ENCODE measurements at places on chromosomes 4 and X. TPM values are rescaled to one million over a fixed set of nuclear protein-coding genes. Genes with fewer than 3 reads are reported as not detected.

MAGEA9B gene
- not detected for total RNA-seq

UGT2A1 gene
- total RNA-seq = not detected

AWAT2 gene
- not detected for total RNA-seq

RAB33A gene
- total RNA-seq = 0.50 TPM

CNKSR2 gene
- 0.24 TPM for total RNA-seq

ASB12 gene
- 0.88 TPM for total RNA-seq

NDST3 gene
- not detected for total RNA-seq

NXF2 gene
- not detected for total RNA-seq

ITIH6 gene
- total RNA-seq = not detected

HNRNPD gene
- total RNA-seq = 145 TPM

- DNase-seq = no peak
Observed at GRCh38 chr4:112099701-112100297, 45.5 kb upstream of the FAM241A start.

GRCh38 chr4:38310446-38311043, 350.3 kb downstream of the PTTG2 start:
- no peak for DNase-seq

DNA sequence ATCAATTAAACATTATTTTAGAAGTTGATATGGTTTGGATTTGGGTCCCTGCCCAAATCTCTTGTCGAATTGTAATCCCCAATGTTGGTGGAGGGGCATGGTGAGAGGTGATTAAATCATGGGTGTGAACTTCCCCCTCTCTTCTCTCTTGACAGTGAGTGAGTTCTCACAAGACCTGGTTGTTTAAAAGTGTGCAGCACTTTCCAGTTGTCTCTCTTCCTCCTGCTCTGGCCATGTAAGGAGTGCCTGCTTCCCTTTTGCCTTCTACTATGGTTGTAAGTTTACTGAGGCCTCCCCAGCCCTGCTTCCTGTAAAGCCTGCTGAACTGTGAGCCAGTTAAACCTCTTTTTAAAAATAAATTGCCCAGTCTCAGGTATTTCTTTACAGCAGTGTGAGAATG, 141.4 kb downstream of the GALNTL6 start:
- no peak for DNase-seq

DNA sequence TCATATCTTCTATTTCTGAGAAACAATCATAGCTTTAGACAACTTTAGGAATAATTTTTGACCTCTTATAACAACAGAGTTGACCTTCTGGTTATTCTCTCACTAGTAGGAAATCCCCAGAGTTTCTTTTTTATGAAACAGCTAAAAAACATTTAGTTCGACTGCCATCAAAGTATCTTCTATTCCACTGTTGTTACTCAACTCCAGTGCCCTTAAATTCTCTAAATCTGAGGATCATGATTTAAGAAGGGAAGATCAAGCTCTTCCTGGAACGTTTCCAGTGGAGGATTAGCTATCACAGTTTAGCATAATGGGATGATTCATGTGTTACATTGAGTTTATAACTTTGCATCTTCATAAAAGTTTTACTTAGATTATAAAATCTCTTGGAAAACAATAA, 134.9 kb upstream of the VEGFC start:
- no peak for DNase-seq

DNA sequence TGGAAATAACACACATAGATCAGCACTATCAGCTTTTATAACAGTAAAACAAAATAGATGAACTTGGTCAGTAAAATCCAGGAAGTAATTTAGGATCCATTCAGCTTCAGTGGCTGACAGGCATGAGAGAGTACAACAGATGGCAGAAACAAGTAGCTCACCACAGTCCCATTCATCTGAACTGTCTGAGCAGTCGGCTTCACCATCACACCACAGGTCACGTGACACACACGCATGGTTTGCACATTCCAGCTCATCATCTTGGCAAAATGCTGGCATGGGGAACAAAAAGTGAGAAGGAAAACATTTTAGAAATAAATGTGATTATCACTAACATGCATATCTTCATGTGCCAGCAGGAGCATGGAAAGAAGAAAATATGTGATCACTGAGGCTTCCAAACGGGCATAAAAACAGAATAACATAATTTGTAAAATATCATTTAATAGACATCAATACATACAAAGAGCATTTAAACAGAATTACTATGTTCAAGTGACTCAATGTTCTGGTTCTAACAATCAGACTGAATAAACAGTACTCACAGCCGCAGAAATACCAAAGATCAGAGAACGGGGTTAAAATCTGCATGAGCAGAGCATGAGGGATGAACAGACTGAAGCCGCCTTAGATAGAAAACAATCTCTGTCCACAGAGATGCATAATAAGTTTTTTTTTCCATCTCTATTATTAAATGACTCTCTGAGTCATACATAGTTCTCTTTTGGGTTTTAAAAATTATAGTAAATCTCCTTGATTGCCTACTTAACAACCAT, 158.1 kb downstream of the ATP10D start:
- DNase-seq = no peak

GRCh38 chrX:38717871-38718270, 83.4 kb upstream of the MID1IP1 start:
- DNase-seq = no peak

- DNase-seq = no peak
Observed at GRCh38 chr4:30553706-30554105, 166.5 kb upstream of the PCDH7 start.

DNA sequence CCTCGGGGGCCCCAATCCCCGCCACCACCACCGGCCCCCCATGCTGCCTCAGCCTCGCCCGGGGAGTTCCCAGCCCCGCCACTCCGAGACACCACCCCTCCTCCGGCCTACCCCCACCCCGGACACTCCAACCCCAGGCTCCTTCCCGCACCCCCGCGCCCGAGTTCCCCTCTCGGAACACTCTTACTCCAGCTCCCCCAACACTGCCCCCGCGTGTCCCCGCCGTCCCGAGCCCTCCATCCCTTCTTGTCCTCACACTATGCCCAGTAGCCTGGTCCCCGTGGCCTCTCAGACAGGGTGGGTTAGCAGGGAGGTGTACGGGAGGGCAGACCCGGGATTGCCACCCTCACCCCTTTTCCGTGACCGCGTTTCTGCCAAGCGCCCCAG, 276.1 kb downstream of the BCOR start:
- no peak for DNase-seq

DNA sequence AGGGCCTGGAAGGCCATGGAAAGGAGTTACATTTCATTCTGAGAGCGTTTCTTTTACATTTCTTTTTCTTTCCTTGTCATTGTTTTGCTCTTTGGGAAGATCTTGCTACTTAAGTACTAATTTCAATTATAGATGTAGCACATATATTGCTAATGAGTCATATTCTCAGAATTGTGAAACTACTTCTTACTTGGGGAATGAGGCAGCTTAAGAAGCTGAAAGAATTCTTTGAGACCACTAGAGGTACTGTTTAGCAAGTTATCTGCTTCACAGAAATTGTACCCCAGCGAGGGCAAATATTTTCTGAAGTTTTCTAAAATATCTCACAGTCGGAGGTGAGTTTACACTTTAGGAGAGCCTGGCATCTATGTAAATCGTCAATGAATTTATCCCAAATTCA, 100.6 kb downstream of the AFF2 start:
- no peak for DNase-seq

- DNase-seq = no peak
Observed at GRCh38 chr4:22483551-22483981, 32.3 kb downstream of the ADGRA3 start.

GRCh38 chrX:19649226-19649995, 134.1 kb upstream of the MAP3K15 start:
- no peak for DNase-seq

DNA sequence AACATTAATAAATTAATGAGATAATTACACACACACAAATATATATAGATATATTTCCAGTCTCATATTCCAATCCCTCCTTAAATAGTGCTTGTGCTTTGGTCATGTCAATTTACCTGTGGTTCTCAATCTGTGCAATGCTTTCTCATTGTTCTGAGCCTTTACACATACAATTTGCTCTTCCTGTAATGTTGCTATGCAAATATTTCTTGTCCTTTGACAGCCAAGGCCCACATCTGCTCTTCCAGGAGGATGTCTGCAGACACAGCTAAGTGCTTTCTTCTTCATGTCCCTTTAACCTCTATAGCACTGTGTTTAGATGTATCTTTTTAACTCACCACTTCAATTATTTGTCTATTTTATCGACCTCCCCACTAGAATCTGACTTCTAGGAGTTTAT, 67.3 kb upstream of the RAPGEF2 start:
- no peak for DNase-seq

DNA sequence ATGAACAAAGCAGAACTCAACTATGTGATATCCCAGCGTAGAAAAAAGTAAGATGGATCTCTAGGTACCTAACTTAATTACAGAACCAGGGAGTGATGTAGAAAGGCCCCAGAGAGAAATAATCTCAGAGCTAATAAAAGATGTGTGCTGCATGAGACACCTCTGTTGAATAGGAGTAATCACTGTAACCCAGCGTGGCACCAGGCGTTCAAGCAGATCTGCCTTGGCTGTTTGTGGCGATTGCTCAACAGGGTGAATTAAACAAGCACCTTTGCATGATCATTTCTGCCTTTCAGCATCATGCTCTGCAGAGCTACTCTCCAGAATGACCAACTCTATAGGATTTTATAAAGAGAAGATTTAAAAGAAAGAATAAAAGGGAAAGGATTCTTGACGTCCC, 81.7 kb upstream of the KCNIP4 start:
- no peak for DNase-seq

DNA sequence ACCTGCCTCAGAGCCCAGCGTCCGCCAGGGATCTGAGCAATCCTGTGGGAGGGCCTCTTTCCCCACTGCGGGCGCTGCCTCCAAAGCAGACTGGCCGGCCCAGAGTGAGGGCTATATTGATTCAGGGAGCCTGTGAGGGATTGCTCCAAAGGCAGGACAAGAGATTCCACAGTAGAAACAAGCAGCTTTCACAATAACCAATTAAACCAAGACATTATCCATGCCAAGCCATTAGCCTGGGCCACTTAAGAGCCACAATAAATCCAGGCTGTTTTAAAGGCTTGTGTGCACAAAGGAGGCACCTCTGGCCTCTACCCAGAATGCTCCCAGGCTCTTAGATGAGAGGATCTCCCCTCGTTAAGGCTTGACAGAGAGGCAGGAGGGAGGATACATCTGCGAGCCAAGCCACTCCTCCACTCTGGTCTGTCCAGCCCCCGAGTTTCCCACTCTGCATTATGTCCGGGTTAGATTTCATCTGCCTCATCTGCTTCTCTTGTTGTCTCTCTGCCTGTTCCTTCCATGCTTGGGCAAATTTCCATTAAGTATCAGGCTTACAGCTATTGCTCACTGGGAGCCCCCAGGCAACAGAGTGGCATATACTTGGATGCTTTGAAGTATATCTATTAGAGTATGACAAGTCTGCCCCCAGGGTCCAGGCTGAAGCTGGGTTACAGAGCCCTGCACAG, 357.9 kb downstream of the UNC5C start:
- DNase-seq = no peak

- no peak for DNase-seq
Observed at GRCh38 chr4:44186850-44187246, 261.8 kb downstream of the KCTD8 start.

DNA sequence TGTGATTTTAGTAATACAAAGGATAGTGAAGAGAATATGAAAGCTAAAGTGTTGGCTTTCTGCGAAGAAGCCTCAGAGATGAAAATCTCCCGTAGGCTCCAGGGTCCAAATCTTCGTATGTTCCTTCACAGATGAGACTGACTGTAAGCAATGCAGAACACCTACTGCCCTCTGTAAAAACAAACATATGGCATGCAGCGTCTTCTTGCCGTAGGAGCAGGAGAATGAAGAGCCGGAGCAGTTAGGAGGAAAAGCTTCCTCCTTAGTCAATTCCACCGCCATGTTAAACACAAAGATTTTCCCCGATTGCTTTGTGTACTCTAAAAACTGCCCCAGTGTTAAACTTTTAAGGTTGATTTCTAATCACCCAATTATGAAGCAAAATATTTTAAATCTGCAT, 22.5 kb downstream of the RWDD4 start:
- DNase-seq = no peak

DNA sequence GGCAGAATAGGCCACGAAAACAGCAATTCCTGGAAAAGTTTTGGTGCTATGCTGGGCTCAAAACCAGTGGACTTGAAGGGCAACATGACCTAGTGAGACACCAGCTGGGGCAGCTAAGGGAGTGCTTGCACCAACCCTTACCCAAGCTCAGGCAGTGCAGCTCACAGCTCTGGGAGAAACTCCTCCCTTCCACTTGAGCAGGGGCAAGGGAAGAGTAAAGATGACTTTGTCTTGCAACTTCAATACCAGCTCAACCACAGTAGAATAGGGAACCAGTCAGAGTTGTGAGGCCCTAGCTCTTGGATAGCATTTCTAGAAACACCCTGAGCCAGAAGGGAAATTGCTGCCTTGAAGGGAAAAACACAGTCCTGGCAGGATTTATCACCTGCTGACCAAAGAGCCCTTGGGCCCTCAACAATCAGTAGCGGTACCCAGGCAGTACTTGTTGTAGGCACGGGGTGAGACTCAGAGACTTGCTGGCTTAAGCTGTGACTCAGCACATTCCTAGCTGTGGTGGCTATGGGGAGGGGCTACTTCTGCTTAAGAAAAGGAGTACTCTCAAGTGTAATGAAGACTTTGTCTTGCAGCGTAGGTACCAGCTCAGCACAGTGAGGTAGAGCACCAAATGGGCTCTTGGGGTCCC, 19.7 kb upstream of the ABCG2 start:
- no peak for DNase-seq

- peak; percentile 63 for DNase-seq
Observed at GRCh38 chr4:38904090-38904666, 36.6 kb downstream of the FAM114A1 start.

DNA sequence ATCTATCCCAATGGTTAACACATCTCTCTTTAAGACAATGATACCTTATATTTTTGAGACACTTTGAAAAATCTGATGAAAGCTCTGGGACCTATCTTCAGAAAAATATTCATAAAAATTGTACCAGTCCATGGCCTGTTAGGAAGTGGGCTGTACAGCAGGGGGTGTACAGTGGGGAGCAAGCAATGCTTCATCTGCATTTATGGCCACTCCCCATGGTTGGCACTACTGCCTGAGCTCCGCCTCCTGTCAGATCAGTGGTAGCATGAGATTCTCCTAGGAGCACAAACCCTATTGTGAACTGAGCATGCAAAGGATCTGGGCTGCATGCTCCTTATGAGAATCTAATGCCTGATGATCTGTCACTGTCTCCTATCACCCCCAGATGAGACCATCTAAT, 42.6 kb downstream of the C4orf51 start:
- DNase-seq = no peak

DNA sequence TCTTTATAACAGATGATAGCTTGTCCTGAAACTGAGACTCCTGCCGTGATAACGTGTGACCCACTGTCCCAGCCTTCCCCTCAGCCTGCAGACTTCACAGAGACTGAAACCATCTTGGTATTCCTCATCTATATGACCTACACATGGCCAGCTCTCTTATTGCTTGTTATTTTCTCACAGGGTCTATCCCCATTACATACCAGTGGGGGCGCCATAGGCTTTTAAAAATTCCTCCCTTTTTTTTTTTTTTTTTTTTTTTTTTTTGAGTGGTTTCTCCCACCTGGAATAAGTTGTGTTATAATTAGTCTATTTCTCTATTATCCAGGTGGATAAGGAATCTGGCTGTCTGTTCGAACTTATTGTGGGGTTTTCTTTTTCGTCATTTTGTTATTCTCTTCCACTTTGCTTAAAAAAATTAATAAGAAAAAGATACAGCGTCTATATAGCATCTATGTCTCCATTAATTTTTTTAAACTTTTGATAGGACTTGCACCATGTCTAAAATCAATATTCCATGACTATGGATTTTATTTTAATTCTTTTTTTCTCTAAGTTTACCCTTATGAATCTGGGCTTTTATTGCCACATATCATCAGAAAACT, 47.2 kb downstream of the GYG2 start:
- no peak for DNase-seq

Measured in colonic mucosa (tissue), 4 donors.